ENCODE measurements at places on chromosomes 1 and 21. TPM values are rescaled to one million over a fixed set of nuclear protein-coding genes. Genes with fewer than 3 reads are reported as not detected.

DNA sequence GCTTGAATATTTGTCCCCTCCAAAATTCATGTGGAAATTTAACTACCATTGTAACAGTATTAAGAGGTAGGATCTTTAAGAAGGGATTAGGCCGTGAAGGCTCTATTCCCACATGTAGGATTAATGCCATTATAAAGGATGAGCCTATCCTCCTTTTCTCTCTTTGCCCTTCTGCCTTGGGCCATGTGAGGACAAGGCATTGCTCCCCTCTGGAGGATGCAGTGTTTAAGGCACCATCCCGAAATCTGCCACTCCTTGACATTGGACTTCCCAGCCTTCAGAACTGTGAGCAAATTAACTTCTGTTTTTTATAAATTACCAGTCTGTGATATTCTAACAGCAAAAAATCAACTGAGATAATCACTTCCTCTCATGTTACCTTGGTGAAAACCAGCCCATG, 124.4 kb downstream of the TOMM20 start:
- H3K27ac ChIP-seq: no peak overlapping the region
- DNase-seq: no peak
- no peaks in the 10 kb centered on the region for H3K36me3 ChIP-seq

GRCh38 chr1:155011437-155012025, 8.9 kb downstream of the ZBTB7B start:
- peak overlapping the region; percentile 40 for H3K27ac ChIP-seq
- H3K4me1 ChIP-seq: peaks cover 71% of the 10 kb centered on the region
- H3K4me3 ChIP-seq: no peak overlapping the region
- no peak for DNase-seq

DNA sequence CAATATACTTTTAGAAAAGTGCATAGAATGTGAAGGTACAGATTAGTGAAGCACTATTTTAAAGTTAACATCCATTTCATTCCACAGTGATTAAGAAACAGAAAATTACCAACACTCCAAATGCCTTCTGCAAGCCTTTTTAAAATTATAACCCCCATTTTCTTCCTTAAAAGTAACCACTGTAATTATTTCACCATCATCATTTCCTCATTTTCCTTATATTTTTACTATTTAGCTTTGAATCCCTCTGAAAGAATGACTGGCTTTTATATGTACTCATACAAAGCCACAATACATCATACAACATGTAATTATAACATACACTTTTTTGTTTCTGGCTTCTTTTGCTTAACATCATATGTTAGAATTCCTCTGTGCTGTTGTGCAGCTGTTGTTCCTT, 6.5 kb upstream of the NEGR1 start:
- H3K27me3 ChIP-seq: no peaks in the 10 kb centered on the region
- H3K4me1 ChIP-seq: no peaks in the 10 kb centered on the region
- no peak overlapping the region for H3K4me3 ChIP-seq
- no peak overlapping the region for H3K27ac ChIP-seq

The PRAMEF14 gene
- not detected for total RNA-seq

- H3K4me3 ChIP-seq: no peak overlapping the region
- H3K4me1 ChIP-seq: no peaks in the 10 kb centered on the region
- H3K36me3 ChIP-seq: no peaks in the 10 kb centered on the region
- H3K27me3 ChIP-seq: no peaks in the 10 kb centered on the region
These were observed 134.5 kb upstream of the HNRNPU start for GRCh38 chr1:244998717-244999346.

DNA sequence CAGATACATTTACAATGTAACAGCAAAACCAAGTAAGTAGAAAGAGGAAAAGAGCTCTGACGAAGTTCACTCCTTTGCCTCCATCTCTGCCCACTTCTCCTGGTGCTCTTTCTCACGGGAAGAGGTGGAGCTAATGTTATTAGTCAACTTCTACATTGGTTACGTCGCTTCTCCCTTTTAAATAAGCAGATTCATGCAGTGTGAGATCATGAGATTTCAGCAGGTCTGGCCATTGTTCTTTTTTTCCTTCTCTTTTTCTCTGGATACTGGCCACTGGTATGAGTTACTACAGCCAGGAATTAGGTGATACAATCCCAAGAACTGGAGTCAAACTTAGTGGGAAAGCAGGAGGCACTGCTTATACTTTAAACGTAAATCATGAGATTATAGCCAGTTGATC, 207.1 kb downstream of the AKT3 start:
- no peak for DNase-seq
- H3K4me1 ChIP-seq: no peaks in the 10 kb centered on the region
- H3K27ac ChIP-seq: no peak overlapping the region
- no peak overlapping the region for H3K4me3 ChIP-seq

- no peak overlapping the region for H3K27ac ChIP-seq
- no peak overlapping the region for H3K4me3 ChIP-seq
- H3K36me3 ChIP-seq: no peaks in the 10 kb centered on the region
- H3K4me1 ChIP-seq: no peaks in the 10 kb centered on the region
These were observed 39.9 kb upstream of the PDC start for GRCh38 chr1:186500804-186501203.

DNA sequence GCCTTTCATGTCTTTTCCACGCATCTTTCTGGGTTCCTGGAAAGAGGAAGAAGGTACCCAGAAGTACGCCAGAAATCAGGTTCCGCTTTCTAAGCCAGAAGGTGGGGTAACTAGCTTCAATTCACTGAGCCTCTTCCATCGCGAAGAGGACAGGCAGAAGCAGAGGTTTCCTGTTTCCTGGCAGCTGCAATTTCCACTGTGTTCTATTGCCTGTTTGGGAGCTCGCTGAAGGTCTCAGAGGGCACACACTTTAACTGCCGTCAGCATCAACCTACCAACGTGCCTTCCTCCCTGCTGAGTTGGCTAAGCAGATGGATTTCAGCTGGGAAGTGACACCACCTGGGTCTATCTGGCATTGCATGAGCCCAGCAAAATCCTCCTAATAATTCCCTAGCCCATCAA, 10.0 kb downstream of the NCF2 start:
- H3K4me1 ChIP-seq: peaks cover 16% of the 10 kb centered on the region
- H3K27me3 ChIP-seq: no peaks in the 10 kb centered on the region

DNA sequence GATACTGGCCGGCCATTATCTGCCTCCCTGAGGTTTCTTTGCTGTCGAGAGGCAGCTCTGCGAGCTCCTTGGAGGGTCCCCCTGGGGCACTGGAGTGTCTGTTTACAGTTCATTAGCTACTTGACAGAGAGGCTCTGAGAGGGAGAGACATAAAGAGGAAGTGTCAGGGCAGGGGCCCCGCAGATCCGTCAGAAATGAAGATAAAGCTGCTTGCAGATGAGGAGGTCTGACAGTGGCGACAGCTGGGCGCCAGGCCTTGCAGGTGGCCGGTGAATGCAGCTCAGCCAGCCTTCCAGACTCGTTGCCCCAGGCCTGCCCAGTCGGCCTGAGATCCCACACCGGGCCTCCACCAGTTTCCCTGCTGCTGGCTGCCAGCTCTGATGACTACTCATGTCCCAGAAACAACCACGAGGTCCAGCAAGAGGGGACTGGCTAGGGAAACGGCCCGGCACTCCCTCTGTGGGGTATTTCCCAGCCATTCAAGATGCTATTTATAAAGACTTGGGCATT, 84.7 kb downstream of the DISP3 start:
- H3K27me3 ChIP-seq: no peaks in the 10 kb centered on the region
- H3K36me3 ChIP-seq: no peaks in the 10 kb centered on the region
- DNase-seq: no peak
- H3K27ac ChIP-seq: no peak overlapping the region
- no peak overlapping the region for H3K4me3 ChIP-seq

- H3K4me1 ChIP-seq: no peaks in the 10 kb centered on the region
- DNase-seq: peak; percentile 46
- H3K27ac ChIP-seq: no peak overlapping the region
- H3K27me3 ChIP-seq: no peaks in the 10 kb centered on the region
- H3K36me3 ChIP-seq: no peaks in the 10 kb centered on the region
- H3K4me3 ChIP-seq: no peak overlapping the region
These were observed 275.1 kb downstream of the PTPRU start for GRCh38 chr1:29511436-29511835.

GRCh38 chr1:44696789-44697345, 22.4 kb downstream of the ARMH1 start:
- DNase-seq: no peak
- no peak overlapping the region for H3K4me3 ChIP-seq
- no peaks in the 10 kb centered on the region for H3K27me3 ChIP-seq
- H3K36me3 ChIP-seq: no peaks in the 10 kb centered on the region
- H3K27ac ChIP-seq: no peak overlapping the region

- no peak overlapping the region for H3K27ac ChIP-seq
- no peaks in the 10 kb centered on the region for H3K27me3 ChIP-seq
- H3K4me3 ChIP-seq: no peak overlapping the region
- peaks cover 11% of the 10 kb centered on the region for H3K4me1 ChIP-seq
These were observed 62.5 kb upstream of the CNN3 start for GRCh38 chr1:94989398-94989797.

The SAMD11 gene
- 2.7 TPM for total RNA-seq

DNA sequence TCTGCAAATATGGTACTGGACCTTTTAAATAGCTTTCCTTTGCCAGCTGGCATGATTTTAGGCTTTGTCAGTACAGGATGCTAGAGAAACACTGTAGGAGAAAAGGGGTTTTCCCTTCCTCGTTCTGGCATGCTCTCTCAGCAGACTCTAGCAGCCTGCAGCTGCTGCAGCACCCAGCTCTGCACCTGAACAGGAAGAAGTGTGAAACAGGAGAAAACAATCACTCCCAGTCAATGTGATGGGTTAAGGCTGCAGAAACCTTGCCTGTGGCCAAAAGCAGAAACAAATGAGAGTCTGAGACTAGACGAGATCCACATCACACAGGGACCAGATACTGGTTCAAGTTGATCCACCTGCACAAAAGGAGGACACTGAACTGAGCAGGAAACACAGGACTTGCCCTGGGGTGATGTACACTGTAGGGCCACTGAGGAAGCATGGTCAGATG, 21.2 kb downstream of the OVGP1 start:
- DNase-seq: no peak
- H3K27ac ChIP-seq: no peak overlapping the region
- H3K4me3 ChIP-seq: no peak overlapping the region
- no peaks in the 10 kb centered on the region for H3K27me3 ChIP-seq
- H3K36me3 ChIP-seq: no peaks in the 10 kb centered on the region

DNA sequence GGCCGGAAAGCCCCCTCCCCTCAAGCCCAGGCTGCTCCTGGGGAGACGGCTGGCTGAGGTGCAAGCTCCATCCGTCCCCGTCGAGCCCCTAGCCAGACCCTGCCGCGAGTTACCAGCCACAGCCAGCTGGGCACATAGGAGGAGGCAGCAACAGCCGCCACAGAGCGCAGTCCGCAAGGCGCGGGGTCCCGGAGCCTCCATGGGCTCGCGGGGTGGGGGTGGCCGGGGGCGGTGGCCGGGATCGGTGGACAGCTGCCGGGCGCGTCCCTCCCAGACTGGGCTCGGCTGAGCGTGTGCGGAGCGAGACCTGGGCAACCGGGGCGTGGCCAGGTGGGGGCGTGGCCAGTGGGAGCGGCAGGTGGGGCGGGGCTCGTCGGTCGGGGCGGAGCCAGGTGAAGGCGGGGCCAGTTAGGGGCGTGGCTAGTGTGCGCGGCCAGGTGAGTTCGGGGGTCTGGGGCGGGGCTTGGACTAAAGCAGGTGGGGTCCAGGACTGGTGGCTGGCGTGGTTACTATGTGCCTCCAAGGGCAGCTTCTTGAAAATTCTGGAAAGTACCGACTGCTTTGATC, at the start of gene CD164L2:
CD164L2 (minus strand) TSS at position 295 of the 567 bp plus-strand sequence; CDS start at position 201, 94 bp downstream.
- H3K27ac ChIP-seq: no peak within 1 kb of the TSS
- DNase-seq: no peak

The IL10 gene
- 3.1 TPM for total RNA-seq

The TNFRSF4 gene
- total RNA-seq: 0.79 TPM

The ELAPOR1 gene
- total RNA-seq: 0.12 TPM

- H3K4me3 ChIP-seq: no peak overlapping the region
- no peaks in the 10 kb centered on the region for H3K27me3 ChIP-seq
- peaks cover 27% of the 10 kb centered on the region for H3K4me1 ChIP-seq
- H3K27ac ChIP-seq: peak overlapping the region; percentile 26
- no peak for DNase-seq
These were observed 148.4 kb downstream of the PSMG1 start for GRCh38 chr21:39034590-39035536.

DNA sequence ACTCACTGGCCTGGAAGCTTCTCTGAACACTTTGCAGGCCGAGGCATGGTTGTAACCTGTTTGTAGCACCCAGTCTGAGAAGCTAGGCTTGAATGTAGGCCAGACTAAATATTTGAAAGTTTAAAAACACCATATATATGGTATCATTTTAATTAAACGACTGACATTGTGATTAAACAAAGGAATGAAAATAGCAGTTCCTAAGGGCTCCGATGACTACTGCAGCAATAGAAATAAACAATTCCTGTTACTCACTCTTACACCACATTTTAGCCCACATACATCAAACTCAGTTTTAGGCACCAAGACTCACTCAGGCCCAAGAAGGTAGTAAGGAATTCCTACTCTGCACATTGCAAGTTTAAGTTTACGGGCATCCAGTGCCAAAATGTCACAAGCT, 281.2 kb downstream of the AKT3 start:
- DNase-seq: no peak
- H3K27ac ChIP-seq: no peak overlapping the region
- H3K4me1 ChIP-seq: no peaks in the 10 kb centered on the region
- H3K4me3 ChIP-seq: no peak overlapping the region
- H3K27me3 ChIP-seq: no peaks in the 10 kb centered on the region

The MROH7 gene
- 5.5 TPM for total RNA-seq

- H3K4me3 ChIP-seq: no peak overlapping the region
- H3K27me3 ChIP-seq: no peaks in the 10 kb centered on the region
- no peaks in the 10 kb centered on the region for H3K36me3 ChIP-seq
- no peaks in the 10 kb centered on the region for H3K4me1 ChIP-seq
- peak overlapping the region; percentile 75 for H3K27ac ChIP-seq
These were observed 10.0 kb downstream of the AHDC1 start for GRCh38 chr1:27593678-27594563.

The YY1AP1 gene
- 90.8 TPM for total RNA-seq

The DYNLT5 gene
- 0.85 TPM for total RNA-seq

DNA sequence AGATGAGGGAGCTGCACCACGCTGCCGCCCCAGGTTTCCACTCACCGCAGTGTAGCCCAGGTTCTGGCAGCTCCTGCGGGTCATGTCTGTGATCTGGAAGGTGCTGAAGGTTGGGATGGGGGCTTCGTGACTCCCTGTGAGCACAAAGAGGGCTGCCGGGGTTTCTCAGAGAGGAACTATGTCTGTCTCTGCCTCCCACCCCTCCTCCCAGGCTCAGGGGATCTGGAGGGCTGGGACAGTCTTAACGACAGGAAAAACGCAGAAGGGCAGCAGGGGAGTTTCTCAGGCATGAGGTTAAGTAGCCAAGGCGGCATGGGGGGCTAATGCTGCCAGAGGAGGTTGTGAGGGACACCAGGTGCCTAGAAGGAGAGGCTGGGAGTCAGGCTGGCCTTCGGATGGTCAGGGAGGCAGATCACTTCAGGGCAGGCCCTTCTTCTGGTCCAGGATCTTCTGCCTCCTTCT, 656 bp downstream of the SH2D2A start:
- no peaks in the 10 kb centered on the region for H3K27me3 ChIP-seq
- peak overlapping the region; percentile 34 for H3K4me3 ChIP-seq
- no peaks in the 10 kb centered on the region for H3K4me1 ChIP-seq
- peak overlapping the region; percentile 74 for H3K27ac ChIP-seq
- no peaks in the 10 kb centered on the region for H3K36me3 ChIP-seq

- H3K36me3 ChIP-seq: no peaks in the 10 kb centered on the region
- H3K4me3 ChIP-seq: no peak overlapping the region
- H3K27me3 ChIP-seq: no peaks in the 10 kb centered on the region
These were observed 257.9 kb downstream of the PDE4B start for GRCh38 chr1:66050633-66051032.

The SMIM1 gene
- total RNA-seq: 40.4 TPM
